ENCODE measurements at places on chromosomes 13 and 19.

DNA sequence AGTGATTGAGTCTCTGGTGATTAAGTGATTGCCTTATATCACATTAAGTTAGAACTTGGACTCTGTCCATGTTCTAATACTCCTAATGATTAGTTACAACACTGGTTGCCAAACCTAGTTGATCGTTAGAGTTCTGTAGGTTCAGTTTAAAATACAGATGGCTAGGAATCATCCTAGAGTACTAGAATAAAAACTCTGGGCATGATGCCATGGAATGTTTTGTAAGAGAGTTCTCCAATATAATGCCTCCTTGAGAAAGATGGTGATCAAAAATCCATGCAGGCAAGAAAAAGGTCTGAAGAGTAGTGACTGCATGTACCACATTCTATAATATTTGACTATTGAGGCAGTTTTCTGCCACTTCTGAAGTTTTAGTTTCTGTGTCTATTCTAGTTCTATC is 176.3 kb downstream of the GPC5 start:
- no peak for DNase-seq

DNA sequence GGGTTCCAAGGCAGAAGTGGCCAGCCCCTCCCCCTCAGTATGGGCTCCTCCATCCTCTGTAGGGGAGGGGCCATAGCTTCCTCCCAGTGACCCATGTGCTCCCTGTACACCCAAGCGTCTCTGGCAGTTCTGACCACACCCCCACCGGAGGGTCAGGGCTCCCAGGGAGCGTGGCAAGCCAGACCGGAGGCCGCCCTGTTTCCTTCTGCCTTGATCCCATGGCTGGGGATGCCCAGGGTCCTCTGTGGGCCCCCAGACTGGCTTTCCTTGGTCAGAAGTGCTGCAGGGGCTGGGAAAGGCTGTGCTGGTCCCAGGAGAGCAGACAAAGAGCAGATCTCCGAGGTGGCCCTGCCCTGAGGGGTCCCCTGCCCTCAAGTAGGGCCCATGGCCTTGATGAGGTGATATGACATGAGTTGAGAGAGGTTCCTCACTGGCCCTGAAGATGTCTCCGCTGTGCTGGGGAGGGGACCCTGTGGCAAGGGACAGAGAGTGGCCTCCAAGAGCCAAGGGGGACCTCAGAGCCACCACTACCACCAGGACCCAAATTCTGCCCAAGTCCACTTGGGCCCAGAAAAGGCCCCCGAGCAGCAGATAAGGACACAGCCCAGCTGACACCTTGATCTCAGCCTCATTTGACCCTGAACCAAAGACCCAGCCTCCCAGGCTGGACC is 7.8 kb upstream of the F2RL3 start:
- DNase-seq, result no peak

- DNase-seq, result no peak
Measured at GRCh38 chr19:54155694-54156093, 3.8 kb downstream of the LENG1 start.

DNA sequence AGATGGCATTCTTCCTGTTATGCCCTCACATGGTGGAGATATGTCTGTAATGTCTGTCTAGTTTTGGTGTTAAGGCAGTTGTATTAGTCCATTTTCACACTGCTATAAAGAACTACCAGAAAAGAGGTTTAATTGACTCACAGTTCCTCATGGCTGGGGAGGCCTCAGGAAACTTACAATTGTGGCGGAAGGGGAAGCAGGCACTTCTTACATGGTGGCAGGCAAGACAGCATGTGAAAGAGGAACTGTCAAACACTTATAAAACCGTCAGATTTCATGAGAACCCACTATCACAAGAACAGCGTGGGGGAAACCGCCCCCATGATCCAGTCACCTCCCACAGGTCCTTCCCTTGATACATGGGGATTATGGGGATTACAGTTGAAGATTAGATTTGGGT is 3.2 kb downstream of the ZNF441 start:
- no peak for DNase-seq

GRCh38 chr19:42246922-42247639 is 4.7 kb upstream of the GSK3A start:
- DNase-seq, result no peak

- no peak for DNase-seq
Measured at GRCh38 chr19:39446365-39447084, 1.1 kb downstream of the SUPT5H start.

GRCh38 chr13:23531446-23531845 is 38.8 kb upstream of the TNFRSF19 start:
- no peak for DNase-seq

GRCh38 chr19:40800339-40800996 is 1.5 kb downstream of the EGLN2 start:
- no peak for DNase-seq

DNA sequence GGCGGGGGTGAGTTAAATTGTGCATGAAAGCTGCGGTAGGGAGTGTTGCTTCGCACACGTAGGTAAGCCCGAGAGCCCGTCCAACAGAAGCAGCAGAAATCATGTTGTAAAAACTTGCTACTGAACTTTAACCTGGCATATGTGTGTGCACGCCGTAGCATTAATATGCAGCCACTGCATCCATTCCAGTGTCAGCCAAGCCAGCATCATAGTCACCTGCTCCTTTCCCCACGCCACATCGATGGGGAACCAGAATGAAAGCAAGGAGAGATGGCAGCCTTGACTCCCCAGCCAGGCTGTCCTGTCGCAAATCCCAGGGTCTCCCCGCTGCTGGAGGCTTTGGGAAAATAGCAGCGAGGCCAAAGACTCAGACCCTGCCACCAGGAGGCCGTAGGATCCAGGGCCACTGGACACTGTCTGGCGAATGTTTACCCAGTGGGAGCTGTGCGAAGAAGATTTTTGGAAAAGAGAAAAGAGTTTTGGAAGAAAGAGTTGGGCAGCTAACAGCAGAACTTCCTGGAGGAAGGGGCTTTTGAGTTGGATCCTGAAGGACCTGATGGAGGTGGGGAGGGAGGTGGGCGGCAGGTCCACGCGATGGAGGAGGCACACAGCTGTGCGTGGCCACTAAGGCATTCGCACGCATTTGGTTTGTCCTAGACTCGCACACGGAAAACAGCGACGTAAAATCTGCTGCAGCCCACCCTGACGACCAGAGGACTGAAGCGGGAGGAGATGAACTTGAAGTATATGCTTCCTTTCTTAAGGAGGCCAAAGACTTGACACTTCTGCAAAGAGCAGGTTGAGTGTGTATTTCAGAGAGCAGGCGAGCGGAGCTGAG is 48.7 kb upstream of the RANBP3 start:
- DNase-seq, result no peak

DNA sequence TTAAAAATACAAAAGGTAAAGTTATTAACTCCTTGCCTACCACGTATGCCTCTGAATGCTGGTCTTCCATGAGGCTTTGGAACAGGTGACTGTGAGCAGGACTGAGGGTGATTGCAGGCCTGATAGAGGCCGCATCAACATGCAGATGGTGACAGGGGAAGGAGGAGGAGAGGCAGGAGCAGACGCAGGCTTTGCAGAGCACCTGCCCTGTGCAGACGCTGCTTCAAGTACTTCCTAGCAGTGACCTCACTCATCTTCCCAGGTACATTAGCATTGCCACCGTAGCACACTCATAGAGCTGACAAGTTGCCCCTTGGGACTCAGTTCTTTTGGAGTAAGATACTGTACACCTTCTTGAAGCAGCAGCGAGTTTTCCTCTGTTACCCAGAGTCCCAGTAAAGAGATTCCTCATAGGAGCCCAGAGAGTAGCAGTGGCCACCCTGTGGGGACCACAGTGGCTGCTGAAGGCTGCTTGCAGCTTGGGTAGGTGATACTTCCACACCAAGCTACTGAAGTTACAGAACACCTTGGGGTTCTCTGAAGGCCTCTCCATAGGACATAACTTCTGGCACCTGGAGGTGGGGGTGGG is 56.0 kb downstream of the ZNF536 start:
- DNase-seq, result no peak

DNA sequence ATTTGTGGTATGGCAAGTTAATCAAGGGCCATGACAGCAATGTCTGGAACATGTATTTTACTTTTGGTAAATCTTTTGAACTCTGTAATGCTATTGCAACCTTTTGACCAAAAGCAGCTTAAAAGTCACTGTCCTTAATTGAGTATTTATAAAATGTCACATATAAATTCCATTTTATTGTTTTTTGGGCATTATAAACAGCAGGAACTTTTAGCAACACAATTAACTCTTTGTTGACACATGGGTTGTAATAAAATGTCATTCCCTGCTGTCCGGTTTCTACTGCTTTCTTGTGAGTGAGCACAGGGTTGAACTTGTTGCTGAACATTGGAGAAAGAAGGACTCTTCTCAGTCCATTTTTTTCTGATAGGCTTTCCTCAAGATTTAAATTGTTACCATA is 1923.1 kb downstream of the PCDH9 start:
- DNase-seq, result no peak

DNA sequence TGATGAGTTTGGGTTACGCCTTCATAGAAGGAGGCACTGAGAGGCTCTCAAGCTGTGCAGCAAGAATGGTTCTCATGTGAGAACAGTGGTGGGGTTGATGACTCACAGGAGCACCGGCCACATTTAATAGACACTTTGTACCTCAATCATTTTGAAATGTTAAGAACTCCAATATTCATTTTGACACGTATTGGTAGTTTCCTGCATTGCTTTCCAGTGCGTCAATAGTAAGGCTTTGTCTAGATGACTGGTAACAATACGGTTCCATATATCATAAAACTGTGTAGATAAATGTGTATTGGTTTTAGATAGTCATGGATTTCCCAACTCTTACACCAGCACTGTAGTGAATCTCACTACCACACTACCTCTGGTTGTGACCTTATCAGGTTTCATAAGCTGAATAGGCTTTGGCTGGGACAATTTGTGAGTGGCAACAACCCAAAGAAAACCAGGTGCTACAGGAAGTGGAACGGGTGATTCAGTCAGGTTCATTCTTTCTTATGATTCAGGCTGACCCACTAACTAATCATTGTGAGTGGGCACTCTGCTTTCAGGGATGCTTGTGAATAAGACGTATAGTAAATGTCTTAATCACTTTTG is 362.6 kb downstream of the KLF5 start:
- no peak for DNase-seq

- DNase-seq, result no peak
Measured at GRCh38 chr13:93745884-93746283, 519.3 kb downstream of the GPC6 start.

DNA sequence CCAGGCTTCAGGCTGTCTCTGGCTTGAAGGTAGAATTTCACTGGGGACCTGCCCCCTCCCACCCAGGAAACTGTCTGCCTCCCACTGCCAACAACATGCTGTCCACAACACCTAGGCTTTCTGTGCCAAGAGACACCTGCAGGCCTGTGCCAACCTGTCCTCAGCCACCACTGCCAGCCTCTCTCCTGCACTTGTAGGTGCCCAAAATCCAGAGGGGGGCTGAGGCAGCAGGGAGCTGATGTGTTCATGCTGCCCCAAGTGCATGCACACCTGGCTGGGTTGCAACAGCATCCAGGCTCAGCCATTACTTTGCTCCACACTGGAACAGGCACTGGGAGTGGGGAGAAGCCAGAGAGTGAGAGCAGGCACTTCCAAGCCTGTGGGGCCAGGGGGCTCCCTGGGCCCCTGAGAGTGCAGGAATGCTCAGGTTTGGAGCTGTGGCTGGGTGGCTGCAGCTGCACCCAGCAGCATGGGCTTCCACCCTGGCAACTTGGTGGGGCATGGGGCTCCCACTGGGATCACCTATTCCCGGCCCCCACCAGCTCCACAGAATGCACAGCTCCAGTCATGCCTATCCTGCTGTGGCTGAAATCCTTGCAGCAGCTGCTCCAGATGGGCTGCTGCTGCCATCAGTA is 218.1 kb upstream of the OBI1 start:
- DNase-seq, result no peak

- peak; percentile 66 for DNase-seq
Measured at GRCh38 chr13:50801087-50801931, 42.2 kb downstream of the DLEU7 start.

- no peak for DNase-seq
Measured at GRCh38 chr19:18666317-18666716, 17.2 kb upstream of the CRTC1 start.

Data from COLO829 (cell line).